ENCODE measurements at places on chromosomes 3 and 15. TPM values are rescaled to one million over a fixed set of nuclear protein-coding genes. Genes with fewer than 3 reads are reported as not detected.

DNA sequence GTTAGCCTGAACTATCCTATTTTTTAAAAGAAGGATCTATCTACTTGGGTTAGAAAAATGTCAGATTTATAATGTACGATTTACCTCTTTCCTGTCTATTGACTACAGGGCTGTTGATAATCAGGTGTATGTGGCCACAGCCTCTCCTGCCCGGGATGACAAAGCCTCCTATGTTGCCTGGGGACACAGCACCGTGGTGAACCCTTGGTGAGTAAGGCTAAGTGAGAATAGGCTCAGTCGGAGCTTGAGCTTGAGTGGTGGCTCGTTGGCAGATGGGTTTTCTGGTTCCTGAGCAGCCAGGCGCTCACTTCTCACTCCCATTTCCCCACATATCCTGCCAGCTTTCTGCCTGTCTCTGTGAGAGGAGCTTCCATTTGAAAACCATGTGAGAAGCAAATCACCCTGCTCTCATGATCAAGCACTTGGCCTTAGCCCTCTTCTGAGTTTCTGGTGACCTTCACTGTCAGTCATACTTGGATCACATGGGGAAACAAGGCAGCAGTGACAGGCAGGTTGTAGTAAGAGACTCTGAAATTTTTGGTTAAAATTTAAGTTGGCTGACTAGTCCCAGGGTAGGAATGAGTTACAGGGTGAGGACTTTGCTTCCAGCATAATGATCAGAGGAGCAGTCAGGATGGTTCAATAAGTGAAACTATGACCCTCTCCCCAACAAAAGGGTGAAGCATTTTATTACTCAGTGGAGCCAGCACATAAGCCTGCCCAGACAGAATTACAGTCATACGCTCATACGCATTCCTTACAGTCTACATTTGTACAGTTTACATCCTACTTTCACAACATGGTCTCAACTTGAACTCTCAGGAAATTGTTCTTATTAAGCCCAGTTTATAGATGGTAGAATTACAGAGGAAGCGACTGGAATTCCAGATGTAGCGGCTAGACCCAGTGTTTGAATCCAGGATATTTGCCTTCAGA lies 18.0 kb downstream of the NIT2 start:
- no peak for DNase-seq

GRCh38 chr15:70258369-70259027 lies 160.8 kb upstream of the TLE3 start:
- no peak for DNase-seq

DNA sequence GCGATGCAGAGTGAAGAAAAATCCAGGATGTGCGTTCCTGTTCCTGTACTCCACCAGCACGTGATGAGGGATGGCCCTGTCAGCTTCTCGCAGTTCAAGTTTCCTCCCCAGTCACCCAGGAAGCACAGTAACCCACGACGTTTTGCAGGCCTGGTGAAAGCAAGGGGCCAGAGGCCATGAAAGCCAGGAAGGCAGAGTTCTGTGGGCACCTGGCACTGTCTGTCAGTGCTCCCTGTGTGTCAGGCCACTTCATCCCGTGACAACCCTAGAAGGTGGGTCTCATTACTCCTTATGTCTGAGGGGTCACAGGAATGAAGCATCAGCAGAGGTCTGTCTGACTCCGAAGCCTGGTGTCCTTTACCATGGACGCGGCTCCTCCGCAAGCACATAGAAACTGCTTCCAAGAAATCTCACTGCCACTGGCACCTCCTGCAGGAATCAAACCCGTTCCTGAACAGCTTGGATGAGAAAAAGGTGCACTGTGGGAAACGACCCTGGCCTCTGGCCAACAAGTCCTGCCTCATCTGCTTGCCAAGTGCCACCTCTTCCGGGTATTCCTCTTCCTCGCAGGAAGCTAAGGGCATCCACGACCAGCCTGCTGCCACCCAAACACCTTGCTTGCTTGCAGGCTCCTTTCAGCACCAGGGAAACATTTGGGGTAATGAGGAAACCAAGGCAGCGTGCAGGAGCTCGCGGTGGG lies 14.6 kb downstream of the RAB43 start:
- no peak for DNase-seq

GRCh38 chr15:31586841-31587240 lies 260.2 kb downstream of the KLF13 start:
- no peak for DNase-seq

- no peak for DNase-seq
These were observed 44.7 kb downstream of the GOLIM4 start for GRCh38 chr3:168051070-168051469.

DNA sequence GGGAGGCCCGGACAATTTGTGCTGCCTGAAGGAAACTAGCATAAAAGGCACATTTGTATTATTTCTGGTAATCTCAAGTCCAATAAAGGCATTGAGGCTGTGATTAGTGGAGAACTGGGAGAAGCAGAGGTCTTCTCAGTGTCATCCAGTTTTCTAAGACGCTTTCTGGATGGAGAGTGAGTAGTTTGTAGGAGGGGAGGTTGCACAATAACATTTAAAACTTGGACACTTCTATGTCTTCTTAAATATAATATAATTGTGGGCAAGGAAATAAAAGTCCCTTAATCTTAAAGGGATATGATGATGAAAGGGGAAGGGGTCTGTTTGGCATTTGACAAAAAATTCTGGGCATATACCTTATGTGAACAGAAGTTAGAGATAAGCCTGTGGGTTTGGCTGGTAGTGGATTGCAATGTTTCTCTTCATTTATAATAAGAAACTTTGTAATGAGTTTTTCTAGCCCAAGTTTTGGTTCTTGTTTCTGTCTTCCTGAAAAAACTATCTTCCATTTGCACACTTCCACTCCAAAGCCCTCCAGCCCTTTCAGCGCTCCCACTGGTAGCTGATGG lies 291.6 kb upstream of the TGFBR2 start:
- DNase-seq: no peak

- DNase-seq: no peak
These were observed 76.6 kb downstream of the MTHFS start for GRCh38 chr15:79820176-79820575.

DNA sequence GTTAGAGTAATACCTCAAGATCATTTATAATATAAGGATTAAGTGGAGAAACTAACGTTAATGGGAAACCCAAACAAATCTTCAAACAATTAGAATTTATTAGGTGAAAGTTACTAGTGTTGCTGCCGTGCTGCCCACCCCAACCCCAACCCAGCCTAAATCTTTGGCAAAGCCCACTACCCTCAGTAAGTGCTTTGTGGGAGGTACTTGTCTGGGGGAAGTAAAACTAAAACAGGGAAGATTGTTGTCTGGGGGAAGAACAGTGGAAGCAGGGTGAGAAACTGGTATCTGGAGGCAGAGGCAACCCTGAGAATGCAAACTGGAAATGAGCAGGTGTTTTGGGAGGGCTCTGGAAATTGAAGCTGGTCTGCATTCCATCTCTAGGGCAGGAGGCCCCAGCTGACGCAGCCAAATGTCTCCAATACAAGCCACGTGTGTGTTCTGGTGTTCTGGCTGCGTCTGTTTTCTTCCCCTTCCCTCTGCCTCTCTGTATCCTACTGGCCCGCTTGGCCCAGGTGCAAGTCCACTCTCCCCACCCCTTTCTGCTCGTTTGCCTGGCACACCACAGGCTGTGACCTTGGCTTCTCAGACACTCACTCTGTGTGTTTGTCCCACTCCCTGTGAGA lies 32.7 kb downstream of the FEM1B start:
- peak; percentile 70 for DNase-seq

DNA sequence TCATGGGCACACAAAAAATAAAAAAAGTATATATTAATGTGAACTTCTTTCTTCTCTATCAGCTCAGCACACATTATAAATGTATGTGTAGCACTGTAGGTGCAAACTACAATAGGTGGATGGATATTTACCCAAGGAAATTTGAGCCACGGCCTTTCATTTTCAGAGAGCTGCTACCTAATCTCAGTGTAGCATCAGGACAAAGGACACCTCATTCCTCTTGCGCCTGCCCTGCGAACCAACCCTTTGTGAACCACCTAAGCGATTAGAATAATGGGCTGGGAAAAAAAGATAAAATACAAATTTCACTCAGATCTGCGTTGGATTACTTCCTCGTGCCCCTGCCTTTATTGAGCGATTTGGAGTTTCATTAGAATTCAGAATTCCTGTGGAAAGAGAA lies 263.2 kb downstream of the NR2F2 start:
- no peak for DNase-seq

Gene PTPN9
- total RNA-seq: 7.2 TPM

Gene GPR149
- not detected for total RNA-seq

Gene FSIP1
- total RNA-seq: 0.91 TPM
